Gastrocnemius medialis (tissue), 4 donors: ENCODE measurements at places on chromosomes 6 and 20. TPM values are rescaled to one million over a fixed set of nuclear protein-coding genes. Genes with fewer than 3 reads are reported as not detected.

Gene PROCR
- 5.6 TPM for total RNA-seq

Gene CLDN20
- total RNA-seq, result not detected

Gene ARFGAP1
- 15.2 TPM for total RNA-seq

Gene PRR18
- not detected for total RNA-seq

Gene HLA-G
- total RNA-seq, result not detected

Gene LRRC1
- 0.67 TPM for total RNA-seq

Gene ZCCHC3
- total RNA-seq, result 9.4 TPM

- no peak for DNase-seq
Measured at GRCh38 chr20:63433351-63433750, 39.1 kb downstream of the KCNQ2 start.

DNA sequence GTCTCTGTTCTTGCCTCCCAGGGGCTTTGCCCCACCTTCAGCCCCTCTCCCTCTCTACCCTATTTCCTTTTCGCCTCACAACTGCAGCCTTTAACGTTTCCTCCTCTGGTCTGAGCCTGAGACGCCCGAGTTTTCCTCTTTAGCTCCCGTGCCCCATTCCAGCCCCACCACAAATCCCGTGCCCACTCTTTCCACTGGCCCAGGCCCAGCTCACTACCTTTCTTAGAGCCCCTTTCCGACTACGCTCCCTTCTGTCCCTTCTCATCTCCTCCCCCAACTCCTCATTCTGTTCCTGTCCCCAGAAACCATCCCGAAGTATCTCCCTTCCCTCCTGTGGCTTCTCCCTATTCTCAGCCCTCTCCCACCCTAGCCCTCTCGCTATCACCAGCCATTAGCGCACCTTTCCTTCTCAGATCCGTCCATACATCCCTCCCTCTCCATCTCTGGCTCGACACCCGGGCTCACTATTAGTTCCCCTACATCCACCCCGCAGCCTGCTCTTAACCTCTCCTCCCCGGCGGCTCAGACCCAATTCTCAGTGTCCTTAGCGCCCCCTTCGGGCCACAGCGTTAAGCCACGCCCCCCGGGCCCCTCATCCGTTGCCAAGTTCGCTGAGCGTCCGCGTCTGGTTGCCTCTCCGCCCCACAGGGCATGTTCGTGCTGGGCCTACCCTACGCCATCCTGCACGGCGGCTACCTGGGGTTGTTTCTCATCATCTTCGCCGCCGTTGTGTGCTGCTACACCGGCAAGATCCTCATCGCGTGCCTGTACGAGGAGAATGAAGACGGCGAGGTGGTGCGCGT is 2.7 kb downstream of the SLC32A1 start:
- no peak for DNase-seq

- DNase-seq, result no peak
Measured at GRCh38 chr6:109315341-109316110, 66.7 kb downstream of the CD164 start.

DNA sequence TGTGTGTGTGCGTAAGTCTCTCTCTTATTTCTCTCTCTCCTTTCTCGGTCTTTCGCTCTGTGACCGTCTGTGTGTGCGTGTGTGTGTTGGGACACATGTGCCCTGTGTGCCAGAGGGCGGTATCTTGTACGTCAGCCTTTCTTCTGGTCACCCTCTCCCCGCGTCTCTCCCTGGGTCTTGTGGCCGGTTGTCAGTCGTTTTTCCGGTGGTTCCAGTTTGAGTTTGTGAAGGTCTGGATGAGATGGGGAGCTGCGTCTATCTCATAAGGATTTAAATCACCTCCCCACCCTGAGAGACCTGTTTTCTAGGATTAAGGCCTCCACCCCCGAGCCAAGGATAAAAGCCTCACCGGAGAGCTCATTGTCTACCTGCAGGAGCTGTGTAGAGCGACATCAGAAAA is 295.5 kb upstream of the ZNF337 start:
- no peak for DNase-seq

- no peak for DNase-seq
Measured at GRCh38 chr6:54037277-54037779, 73.9 kb upstream of the MLIP start.

- no peak for DNase-seq
Measured at GRCh38 chr6:10422737-10423034, 7.8 kb upstream of the TFAP2A start.

DNA sequence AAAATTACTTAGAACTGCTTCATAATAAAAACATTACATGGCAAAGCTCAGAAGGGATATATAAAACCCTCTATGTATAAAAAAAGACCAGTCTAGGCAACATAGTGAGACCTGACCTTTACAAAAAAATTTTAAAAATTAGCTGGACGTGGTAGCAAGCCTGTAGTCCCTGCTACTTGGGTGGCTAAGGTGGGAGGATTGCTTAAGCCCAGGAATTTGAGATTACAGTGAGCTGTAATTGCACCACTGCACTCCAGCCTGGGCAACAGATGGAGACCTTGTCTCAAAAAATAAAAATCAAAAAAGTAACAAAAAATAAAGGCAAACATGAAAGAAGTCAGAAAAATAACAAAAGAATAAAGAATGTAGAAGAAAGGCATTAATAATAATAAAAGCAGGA is 21.5 kb upstream of the TPD52L1 start:
- no peak for DNase-seq

GRCh38 chr6:113184291-113184690 is 672.9 kb upstream of the MARCKS start:
- no peak for DNase-seq

- no peak for DNase-seq
Measured at GRCh38 chr20:41047975-41048305, 19.3 kb downstream of the TOP1 start.

DNA sequence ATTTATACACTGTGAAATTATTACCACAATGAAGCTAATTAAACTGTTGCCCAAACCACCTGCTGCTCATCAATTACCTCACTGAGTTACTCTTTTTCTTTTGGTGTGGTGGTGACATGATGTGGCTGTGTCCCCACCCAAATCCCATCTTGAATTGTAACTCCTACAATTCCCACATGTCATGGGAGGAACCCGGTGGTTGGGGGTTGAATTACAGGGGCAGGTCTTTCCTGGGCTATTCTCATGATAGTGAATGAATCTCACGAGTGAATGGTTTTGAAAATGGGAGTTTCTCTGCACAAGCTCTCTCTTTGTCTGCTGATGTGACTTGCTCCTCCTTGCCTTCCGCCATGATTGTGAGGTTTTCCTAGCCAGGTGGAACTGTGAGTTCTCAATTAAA is 145.0 kb downstream of the LRRC1 start:
- DNase-seq, result no peak

DNA sequence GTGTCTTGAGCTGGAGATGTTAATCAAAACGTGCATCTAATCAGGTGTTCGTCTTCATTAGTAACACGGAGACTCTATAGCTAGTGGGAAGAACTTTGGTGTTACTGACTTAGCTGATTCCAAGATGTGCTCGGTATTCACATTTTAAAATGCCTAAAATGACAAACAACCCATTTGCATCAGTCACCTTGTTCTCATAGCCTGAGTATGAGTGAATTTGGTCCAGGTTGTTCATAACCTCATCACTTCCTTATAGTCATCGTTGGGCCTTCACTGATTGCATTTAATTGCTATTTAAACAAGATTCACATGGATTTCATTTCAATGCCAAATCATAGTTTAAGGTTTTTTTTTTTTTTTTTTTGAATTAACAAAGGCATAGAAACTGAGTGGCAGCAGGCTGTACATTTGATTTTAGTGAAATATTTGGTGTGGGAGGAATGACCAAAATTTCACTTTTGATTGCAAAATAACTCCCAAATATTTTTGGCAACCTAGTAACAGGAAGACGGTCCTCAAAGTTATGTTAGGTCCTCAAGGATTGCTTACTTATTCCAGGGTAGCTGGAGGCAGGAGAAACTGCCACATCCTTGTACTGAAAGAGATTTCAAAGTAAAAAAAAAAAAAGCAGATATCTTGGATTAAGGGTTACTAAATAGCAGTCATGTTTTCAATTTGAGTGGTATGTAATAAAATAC is 104.7 kb downstream of the JARID2 start:
- no peak for DNase-seq

DNA sequence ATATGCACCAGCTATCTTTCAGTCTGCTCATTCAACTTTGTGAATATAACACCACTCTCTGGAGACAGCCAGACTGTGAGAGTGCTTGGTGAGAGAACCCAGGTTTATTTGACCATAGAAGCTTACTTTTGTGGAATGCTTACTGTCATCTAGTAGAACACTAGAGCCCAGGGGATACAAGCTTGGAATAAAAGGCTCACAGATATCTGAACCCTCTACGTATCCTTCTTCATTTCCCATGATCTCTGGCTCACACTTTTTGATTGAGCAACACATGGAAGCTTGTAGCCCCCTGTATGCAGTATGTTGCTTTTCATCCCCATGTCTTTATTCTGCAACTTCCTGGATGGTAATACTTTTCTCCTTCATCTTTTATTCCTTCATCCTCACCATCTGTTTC is 835.3 kb upstream of the CITED2 start:
- no peak for DNase-seq

DNA sequence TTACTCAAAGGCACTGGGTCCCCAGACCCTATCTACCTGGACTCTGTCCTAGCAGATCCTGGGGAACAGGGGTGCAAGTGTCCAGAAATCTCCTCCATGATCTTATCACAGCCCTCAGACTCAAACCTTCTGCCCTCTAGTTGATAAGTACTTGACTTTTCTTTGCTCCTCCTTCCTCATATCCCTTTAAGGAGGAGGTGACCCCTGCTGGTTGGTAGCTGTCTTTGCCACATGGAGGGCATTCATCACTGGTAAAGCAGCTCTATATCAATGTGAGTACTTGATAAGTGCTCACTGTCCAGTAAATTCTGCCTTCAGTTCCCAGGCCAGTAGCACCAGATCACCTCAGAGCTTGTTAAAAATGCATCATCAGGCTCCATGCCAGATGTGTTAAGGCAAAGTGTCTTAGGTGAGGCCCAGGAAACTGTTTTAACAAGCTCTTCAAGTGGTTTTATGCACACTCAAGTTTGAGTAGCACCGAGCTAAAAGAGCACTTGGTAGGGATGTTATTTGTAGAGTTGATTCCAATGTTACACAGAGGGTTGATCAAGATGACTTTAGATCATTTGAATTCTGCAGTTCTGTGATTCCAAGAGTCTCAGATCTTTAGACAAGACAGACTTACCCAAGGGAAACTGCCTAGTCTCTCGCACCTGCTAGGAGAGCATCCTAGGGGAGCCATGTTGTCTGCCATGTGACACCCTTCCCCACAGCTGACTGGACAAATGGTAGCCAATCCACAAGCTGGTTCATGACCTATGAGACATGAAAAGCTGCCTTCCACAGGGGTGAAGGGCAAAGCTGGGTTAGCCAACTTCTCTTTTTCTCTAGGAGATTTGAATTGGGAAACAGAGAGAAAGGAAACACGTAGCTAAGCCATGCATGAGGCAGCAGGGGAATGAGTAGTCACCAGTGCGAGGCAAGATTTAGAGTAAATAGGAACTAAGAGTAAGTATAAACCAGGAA is 18.6 kb downstream of the TREML2 start:
- no peak for DNase-seq

DNA sequence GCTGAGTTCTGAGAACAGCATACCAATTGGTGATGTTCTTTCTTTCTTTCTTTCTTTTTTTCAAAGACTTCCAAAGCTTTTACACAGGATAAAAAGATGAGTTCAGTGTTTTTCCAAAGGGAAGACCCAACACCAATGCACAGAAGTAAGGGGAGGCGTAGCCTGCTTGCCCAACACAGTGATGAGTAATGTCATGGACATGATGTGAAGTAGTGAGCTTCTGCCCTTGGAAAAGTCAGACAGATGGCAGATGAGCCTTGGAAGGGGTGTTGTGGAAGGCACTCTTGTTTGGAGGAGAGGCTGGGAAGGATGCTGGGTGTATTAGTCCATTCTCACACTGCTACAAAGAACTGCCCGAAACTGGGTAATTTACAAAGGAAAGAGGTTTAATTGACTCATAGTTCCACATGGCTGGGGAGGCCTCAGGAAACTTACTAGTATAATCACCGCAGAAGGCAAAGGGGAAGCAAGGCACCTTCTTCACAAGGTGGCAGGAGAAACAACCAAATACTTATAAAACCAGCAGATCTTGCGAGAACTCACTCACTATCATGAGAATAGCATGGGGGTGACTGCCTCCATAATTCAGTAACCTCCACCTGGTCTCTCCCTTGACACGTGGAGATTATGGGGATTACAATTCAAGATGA is 12.6 kb downstream of the LRP11 start:
- DNase-seq, result no peak

- DNase-seq, result no peak
Measured at GRCh38 chr6:83314693-83315092, 116.2 kb downstream of the ME1 start.

DNA sequence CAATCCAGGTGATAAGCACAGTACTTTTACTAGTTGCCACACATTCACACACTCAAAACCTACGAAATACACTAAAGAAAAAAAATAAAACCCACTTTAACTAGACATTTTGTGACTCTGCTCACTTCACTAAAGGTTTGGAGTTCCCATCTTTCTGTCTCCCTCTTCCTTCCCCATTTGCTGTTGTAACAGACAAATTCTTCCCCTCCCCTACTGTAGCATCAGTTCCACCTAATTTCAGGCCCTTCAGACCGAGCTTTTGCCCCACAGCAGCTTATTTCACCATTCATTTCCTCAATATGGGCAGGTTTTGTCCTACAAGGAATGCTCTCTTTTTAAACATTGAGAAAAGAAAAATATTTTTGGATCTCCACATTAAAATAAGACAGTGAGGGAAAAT is 31.3 kb upstream of the MRAP2 start:
- no peak for DNase-seq

GRCh38 chr20:46690219-46691106 is 1.2 kb upstream of the TP53RK start:
- DNase-seq, result no peak

DNA sequence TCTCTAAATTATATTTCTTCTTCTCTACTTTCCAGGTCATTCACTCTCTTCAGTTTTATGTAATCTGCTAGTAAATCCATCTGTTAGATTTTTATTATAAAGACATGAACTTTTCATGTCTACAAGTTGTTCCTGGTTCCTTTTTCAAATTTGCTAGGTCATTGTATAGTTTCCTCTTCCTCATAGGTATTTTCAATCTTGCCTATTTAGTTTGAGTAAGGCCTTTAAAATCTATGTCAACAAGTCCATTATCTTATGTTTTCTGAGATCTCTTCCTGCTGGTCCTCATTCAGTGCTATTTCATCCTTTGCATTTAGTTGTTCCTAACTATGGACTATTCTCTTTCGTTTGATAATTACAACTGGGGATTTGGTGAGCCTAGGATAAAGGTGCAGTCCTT is 11.0 kb downstream of the RRBP1 start:
- DNase-seq, result no peak

- no peak for DNase-seq
Measured at GRCh38 chr20:57483287-57484050, 41.5 kb downstream of the CTCFL start.
